ENCODE measurements at places on chromosomes 12 and 14.
A peak's percentile ranks its signal among the peaks of the same experiment; 100 is the strongest.

DNA sequence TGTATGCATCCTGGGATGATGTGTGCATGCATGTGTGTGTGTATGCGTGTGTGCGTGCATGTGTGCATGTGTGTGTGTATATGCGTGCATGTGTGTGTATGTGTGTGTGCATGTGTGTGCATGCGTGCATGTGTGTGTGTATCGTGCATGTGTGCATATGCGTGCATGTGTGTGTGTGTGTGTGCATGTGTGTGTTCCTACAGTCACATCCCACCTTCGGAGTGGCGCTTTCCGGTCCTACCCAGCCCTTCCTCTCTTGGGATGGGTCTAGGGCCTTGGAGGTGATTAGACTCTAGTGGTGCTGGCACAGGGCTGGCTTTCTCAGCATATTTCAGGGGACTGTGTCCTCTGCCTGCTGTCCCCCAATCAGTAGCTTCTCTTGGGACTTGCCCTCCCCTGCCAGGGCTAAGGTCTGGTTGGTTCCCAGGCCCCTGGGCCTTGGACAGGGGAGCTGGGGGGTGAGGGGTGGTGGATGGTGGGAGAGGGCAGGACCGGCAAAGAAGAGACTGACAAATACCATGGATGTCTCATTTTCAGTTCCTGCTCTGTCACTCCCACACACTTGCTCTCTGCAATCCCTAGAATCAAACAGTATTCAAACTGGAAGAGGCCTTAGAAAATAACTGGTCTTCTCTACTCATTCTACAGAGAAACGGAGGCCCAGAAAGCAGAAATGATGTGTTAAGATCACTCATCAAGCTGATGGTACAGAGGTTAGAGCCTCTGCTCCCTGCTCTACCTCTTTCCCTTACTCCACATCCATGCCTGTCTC, 21.9 kb upstream of the FAIM2 start:
- DNase-seq: no peak

DNA sequence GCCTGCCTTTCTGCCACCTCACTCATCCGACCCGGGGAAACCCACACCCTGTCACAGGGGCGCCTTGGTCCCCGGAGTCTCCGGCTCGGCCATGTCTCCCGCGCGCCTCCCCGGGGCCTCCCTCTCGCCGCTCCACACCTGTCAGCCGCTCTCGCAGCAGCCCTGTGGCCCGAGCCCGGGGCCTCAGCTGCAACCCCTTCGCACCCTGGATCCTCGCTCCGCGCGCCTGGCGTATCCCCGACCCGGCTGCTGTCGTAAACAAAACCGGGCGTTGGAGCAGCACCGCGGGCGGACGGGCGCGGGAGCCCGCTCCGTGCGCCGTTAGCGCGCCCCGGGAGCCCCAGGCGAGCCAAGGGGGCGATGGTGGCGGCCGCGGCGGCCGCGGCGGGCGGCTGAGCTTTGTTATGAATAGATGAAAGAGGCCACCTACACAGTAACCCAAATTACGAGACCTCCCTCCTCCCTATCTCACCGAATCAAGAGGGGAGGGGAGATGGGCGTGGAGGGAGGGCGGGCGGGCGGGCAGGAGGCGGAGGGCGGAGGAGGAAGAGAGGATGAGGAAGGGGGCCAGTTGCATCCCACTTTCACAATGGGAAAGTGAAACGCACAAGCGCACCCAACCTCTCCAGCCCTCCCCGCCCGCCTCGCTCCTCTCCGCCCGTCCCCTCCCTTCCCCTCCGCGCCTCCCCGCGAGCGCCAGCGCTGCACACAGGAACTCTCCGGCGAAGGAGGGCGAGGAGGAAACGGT, at the start of gene PLXNC1:
PLXNC1 (plus strand) TSS at position 587 of the 748 bp plus-strand sequence. CDS start 395 bp downstream, outside the sequence.
- peak; percentile 35 for DNase-seq

GRCh38 chr14:33938131-33938949, 12.5 kb downstream of the EGLN3 start:
- no peak for DNase-seq

DNA sequence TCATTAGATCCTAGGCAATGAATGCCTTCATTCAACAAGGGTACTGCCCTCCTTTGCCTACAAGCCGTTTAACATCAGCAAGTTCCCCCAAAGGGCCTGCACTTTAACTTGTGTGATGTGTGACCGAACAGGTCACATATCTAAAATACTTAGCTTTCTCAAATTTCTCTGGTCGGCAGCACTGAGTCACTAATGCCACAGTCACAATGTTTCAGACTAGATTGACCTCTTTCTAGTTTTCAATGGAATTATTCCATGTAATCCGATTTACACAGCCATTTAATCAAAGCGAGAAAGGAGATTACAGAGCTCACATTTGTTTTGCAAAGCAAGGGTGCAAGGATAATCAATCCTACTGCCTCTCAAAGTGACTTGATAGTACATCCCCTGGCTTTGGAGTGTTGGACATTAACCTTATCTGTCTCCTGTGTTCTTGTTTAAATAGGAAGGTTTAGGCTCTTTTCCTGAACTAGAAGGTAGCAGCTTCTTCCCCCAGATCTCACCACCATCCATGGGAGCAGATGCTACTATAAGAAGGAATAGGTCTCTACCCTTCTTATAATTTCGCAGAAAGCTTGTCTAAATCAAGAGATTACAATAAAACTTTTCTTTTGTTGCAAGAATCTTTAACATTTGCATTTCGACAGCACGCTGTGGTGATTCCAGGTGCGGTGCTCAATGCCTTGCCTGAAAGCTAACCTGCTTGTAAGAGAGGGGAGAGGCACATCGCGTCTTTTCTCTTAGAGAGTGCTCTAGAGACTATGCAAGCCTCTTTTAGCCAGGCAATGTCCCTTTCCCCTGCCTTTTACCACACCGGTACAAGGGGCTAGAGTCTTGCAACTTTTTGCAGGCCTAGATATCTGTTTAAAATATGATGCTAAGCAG, 1.8 kb downstream of the KITLG start:
- DNase-seq: no peak

GRCh38 chr14:93056840-93057585, 58.7 kb downstream of the ITPK1 start:
- no peak for DNase-seq

- no peak for DNase-seq
Observed at GRCh38 chr12:127494961-127495915, 771.7 kb upstream of the TMEM132C start.

GRCh38 chr12:99670635-99671034, 23.1 kb downstream of the GARIN6 start:
- no peak for DNase-seq

GRCh38 chr14:72315714-72316113, 383.5 kb downstream of the RGS6 start:
- no peak for DNase-seq

DNA sequence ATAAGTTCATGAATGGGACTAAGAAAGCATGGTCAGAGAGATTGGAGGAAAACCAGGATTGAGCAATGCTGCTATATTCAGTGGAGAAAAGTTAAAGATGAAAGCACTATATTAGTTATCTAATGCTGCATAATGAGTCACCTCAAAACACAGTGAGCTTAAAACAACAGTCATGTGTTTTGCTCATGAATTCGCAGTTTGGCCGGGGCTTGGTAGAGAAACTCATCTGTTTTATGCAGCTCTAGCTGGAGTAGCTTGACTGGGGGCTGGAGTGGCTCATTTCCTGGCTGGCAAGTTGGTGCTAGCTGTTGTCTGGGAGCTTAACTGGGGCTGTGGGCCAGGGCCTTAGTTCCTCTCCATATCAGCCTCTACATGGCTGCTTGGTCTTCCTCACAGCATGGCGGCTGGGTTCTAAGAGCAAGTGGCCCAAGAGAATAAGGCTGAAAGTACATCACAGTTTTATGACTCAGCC, 90.1 kb downstream of the ADCK1 start:
- no peak for DNase-seq

DNA sequence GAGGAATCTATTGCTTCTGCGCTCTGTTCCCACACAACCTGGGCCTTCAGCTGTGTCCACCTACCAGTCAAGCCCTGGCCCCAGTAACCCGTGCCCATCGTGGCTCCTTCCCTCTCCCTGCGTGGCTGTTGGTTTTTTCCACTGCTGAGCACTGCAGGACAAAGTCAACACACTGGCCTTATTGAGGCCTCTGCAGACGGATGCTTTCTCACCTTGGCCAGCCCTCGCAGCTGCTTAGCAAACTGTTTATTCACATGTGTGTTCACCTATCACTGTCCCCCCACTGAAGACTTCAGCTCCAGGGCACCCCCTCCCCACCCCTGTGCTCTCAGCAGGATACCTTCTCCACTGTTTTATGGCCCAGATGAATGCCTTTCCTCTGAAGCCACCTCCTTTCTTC, 12.8 kb upstream of the GPX2 start:
- DNase-seq: no peak

GRCh38 chr14:101826351-101826750, 64.8 kb downstream of the PPP2R5C start:
- DNase-seq: no peak

- no peak for DNase-seq
Observed at GRCh38 chr12:101923045-101923718, 45.8 kb downstream of the DRAM1 start.

- DNase-seq: no peak
Observed at GRCh38 chr14:77158175-77158881, 16.7 kb upstream of the ZDHHC22 start.

DNA sequence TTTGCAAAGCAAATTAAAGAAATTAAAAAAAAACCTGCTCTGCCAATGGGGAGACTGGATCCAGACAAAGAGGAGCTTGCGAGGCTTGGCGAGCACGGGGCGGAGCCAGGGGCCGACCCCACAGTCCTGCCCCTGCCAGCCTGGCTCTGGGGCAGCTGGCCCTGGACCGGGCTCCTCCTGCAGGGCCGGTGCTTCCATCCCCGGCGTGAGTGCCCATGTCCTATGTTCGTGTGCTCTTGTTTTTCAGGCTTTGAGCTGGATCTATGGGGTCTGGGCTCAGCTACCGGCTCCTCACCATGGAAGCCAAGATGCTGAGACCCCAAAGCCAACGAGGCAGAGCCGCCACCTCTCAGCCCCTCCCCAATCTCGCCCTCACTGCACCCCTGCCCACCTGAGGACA, 176.8 kb downstream of the KIF26A start:
- DNase-seq: no peak

GRCh38 chr12:113468365-113469223, 3.1 kb downstream of the LHX5 start:
- DNase-seq: no peak

- DNase-seq: no peak
Observed at GRCh38 chr14:58817846-58818245, 180.1 kb downstream of the DACT1 start.

DNA sequence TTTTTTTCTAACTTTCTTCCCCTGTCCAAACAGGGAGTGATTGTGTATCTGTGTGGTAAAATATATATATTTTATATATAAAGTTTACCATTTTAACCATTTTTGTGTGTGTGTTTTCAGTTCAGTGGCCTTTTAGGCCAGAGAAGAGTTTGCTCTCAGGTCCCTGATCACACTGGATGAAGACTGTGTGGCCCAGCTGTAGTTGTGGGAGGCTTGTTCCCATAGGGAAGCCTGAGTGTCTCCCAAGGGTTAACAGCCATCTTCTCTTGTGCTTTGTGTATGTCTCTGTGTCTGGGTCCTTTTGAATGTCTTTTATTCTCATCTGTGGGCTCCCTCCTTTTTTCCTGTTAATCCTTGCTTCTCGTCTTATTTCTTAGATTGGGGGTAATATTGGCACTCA, 23.4 kb downstream of the CGRRF1 start:
- DNase-seq: no peak

- no peak for DNase-seq
Observed at GRCh38 chr12:113329022-113329790, 5.7 kb downstream of the SLC8B1 start.

DNA sequence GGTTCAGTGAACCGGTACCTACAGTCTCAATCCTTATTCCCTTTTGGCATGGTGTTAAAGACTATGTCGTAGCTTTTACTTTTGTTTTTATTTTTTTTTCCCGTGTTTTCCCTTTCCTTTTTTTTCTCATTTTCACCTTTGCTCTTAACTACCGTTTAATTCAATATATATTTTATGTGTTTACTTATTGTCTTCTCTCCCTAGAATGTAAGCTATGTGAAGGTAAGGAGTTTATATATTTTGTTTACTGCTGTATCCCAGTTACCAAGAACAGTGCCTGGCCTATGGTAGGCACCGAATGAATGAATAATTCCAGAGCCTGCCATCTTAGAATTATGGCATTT, 261 bp upstream of the MLH3 start:
- DNase-seq: no peak

- DNase-seq: no peak
Observed at GRCh38 chr14:70921669-70922068, 14.4 kb downstream of the PCNX1 start.

Data from activated CD4-positive, alpha-beta T cell treated with anti-CD3 and anti-CD28 coated beads for 24 hours (primary cell).